GOT3 (cell line): ENCODE measurements at places on chromosomes 6 and 20.

GRCh38 chr6:166504100-166504499 lies 82.4 kb downstream of the RAMACL start:
- no peak for DNase-seq

DNA sequence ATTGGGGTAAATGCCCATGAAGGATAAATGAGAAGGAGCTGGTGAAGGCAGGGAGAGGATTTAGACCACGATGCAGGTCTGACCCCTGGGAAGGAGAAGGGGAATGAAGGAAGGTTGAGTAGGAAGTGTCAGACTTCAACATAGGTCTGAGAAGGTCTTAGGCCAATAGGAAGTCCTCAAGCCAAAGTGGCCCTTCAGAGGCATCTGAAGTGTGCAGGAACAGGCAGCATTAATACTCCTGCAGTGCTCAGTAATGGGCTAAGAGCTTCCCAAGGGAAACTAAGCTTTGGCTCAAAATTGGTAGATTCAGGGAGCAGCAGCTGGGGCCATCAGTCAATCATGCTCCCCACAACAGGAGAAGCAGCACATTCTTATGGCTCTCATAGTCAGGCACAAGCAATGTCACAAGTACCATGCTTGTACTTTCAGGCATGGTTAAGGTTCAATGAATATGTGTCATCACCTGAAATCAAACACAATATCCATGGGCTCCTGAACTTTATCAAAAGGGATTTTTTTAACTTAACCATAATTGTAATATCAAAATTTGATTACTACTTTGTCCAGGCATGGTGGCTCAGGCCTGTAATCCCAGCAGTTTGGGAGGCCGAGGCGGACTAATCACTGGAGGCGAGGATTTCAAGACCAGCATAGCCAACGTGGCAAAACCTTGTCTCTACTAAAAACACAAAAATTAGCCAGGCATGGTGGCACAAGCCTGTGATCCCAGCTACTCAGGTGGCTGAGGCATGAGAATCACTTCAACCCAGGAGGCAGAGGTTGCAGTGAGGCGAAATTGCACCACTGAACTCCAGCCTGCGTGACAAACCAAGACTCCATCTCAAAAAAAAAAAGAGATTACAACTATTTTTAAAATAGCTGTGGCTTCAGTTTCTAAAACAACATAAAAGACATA lies 9.9 kb downstream of the RALGAPA2 start:
- DNase-seq, result no peak

DNA sequence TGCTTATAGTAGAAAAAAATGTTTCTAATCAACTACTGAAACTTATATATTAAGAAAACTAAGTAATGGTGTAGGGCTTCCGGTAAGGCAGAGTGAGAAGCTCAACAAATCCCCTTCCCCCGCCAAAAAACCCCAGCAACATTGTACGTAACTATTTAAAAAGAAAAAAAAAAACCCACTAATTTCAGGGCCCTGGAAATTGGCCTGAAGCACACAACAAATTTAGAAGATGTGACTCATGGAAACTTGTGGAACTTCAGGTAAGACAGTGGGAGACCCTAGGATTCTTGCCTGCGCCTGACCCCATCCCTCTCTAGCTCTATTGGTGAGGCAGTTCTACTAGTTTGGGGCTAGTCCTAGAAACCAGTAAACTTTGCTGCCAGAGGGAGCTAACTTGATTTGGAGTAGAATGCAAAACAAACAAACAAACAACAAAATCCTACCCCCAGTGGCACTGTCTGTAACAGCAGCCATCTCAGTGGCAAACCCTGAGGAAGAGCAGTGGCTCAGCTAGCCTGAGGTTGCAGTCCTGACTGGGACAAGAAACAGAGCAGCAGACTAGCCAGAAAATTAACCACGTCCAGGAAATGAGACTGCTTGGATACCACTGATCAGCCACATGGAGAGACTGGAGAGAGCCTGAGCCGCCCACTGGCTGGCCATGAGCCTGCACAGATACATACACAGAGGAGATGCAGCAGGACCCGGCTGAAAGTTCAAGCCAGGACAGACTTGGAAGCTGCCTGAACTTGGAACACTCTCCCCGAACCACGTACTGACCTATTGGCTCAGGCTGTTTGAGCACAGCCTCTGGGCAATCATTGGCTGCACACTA lies 135.1 kb downstream of the TBXT start:
- DNase-seq, result no peak

DNA sequence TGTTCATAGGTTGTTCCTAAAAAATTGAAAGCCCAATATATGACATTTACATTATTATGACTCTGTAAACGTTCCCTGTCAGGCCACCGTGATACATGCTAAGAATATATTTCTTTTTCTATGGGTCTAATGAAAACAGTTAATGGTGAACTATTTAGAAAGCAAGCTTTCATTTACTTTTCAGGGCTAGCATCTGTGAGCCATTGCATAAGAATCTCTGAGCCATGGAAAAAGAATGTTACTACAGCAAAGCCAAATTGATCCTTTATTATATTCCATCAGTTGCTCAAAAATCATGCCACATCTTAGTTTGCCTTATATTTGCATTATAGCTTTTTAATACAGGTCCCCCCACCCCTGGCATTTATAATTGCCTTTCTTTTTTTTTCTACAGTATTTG lies 275.5 kb downstream of the ZFAND3 start:
- DNase-seq, result no peak

DNA sequence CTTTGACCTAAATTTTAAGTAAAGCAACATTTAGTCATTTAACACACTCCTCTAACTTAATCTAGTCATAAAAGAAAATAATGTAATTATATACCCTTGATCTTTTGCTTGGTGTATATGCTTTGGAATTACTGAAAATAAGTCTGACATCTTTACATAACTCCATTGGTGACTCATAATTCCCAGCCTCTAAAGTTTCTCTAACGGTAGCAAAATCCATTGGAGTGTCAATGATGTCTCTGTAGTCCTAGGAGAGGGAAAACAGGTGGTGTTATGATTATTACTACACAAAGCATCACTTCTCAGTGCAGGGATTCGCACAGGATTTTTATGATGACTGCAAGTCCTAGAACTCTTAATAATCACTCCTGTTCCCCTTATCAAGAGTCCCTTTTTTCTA lies 80.2 kb downstream of the IRAK1BP1 start:
- no peak for DNase-seq

DNA sequence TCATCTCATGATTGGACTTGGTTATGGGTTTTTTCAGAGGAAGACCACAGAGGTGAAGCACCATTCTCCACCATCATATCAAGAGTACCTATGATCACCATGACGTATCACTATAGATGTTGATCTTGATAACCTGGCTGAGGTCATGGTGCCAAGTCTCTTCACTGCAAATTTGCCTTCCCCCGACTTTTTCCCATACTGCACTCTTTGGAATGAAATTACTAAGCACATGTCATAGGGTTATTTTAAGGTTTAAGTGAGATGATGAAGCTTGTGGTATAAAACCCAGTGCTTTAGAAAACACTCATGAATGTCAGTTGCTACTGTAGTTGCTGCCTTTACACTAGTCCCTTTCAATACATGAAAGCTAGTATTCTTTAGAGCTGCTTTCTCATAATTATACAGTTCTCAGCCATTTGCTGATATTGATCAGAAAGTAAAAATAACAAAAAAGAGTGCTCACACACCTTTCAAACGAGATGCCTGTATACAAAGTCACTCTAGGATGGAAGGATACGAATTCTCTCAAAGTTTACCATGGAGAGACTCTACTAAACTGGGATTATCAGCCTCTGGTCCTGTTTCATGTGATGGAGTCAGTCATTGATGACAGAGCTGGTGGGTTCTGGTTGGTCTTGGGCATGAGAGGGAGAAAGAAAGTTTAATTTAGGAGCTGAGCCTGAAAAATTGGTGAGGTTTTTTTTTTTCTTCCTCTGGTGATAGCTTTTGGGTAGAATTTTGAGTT lies 228.1 kb downstream of the PRL start:
- DNase-seq, result no peak

- no peak for DNase-seq
These were observed 19.4 kb upstream of the TFAP2A start for GRCh38 chr6:10434235-10434634.

- DNase-seq, result no peak
These were observed 95.5 kb upstream of the SCGN start for GRCh38 chr6:25556516-25556915.

- no peak for DNase-seq
These were observed 791.8 kb upstream of the MANEA start for GRCh38 chr6:94785514-94785913.

GRCh38 chr6:131823276-131823902 lies 15.6 kb downstream of the ENPP1 start:
- DNase-seq, result no peak

DNA sequence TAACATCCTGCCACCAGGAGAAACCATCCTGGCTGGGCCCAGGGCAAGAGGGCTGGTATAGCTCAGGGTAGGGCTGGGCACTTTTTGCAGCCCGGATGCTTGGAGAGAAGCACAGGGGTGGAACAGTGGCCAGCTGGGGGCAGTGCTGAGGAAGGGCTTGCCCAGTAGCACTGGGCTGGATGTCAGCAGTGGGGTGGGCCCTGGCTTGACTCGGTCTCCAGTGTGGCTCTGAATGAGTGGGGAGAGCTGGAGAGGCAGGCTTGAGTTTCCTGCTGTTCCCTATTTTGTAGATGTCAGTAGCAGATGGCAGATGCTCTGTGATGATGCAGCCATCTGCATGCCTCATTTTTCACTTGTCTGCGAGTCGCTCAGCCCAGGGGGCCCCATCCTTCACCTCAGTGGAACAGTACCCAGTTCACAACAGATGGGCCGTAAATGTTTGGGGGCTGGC lies 56.3 kb upstream of the TULP1 start:
- DNase-seq, result no peak

GRCh38 chr20:12030470-12030869 lies 112.8 kb downstream of the BTBD3 start:
- DNase-seq, result no peak

DNA sequence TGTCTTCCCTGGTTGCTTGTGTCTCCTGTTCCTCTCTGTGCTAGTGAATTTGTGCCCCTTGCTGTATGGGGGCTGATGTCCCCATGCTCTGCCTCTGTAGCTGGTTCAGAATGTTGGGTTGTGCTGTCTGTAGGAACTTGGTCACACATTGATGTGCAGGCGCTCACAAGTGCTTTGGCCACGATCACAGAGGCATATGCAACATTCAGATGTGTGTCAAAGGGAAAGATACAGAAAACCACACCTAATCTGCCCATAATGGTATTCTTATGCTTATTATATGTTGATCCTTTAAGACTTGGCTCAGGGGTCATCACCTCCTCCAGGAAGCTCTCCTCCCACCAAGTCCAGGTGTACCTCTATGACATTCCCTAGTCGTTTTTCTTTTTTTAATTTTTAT lies 17.1 kb upstream of the DHX35 start:
- DNase-seq, result no peak

GRCh38 chr6:14817074-14817473 lies 428.8 kb upstream of the JARID2 start:
- DNase-seq, result no peak

DNA sequence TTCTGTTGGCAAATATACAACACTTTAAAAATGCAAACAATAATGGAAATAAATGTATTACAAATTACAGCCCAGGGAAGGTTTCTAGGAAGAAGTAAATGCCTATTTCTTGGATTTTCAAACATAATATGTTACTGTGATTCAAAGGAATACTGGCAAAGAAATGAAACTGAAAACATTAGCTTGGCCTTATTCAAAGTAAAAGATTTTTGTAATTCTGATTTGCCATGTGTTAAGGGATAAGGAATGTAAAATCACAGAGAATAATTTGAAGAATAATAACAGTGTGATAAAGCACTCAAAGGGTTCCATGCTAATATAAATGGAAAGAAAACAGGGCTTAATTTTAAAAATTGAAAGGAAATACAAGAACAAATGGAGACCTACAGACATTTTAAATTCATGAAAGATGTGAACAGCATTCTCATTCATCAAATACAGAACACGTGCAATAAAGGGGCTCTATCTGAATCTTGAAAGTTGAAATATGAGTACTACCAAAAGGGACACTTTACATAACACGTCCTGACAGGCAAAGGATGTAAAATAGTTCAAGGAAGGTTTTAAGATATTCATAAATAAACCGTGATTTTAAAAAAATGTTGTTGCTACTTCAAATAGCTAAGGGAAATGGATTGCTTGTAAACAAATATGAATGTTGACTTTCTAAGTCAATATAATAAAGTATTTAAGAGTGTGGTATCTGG lies 138.1 kb downstream of the RFPL4B start:
- DNase-seq, result no peak

GRCh38 chr6:19478992-19479391 lies 358.2 kb upstream of the ID4 start:
- no peak for DNase-seq

DNA sequence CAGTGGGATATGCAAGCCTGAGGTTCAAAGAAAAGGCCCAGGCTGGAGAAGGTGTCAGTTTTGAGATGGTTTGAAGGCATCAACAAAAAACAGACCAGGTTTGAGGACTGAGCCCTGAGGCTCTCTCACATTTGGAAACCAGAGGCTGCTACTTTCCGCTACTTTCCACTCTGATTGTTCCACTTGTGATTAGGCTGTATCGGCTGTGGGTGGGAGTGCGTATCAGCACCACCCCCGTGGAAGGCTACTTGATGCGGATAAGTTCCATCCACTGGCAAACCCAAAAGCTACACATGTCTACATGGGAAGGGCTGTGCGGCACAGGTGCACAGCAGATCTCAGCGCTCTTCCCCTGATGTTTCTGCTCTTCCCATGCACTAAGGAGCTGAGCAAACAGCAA lies 198.7 kb downstream of the GMPR start:
- no peak for DNase-seq

GRCh38 chr6:41775293-41775882 lies 4.3 kb downstream of the FRS3 start:
- no peak for DNase-seq

- DNase-seq, result no peak
These were observed 80.8 kb downstream of the LYRM4 start for GRCh38 chr6:5179917-5180316.

DNA sequence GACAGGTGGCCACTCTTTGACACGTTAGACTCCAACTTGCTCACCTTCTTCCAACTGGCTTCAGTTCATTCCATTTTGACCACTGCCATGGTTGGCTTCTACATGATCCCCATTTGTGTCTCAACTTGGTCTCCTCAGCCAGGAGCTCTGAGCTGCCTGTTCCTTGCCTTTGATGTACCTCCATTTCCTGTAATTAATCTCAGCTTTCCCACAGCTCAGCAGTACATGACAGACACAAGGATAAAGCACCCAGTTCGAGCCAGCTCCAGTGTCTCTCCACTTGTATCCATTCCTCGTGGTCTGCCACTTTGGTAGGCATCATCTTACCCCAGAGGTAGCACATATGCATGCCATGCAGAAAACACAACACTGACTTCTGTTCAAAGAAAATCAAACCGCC lies 161.0 kb downstream of the TSHZ2 start:
- no peak for DNase-seq

DNA sequence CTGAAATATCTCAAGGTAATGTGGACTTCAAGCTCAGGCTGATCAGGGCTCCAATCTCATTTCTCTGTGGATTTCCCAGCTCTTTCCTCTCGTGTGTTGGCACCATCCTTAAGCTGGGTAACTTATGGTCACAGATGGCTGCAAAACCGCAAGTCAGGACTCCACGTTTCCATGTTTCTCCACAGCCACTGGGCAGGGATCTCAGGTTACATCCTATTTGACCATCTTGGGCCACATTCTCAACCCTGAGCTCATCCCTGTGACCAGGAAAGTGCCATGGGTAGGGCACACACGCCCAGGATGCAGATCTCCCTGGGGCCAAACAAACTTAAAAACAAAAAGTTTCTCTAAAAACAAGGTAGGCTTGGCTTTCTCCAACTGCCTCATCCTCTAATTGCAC lies 15.4 kb downstream of the RPS6KA2 start:
- no peak for DNase-seq
